ENCODE measurements at places on chromosomes 6 and 20. TPM values are rescaled to one million over a fixed set of nuclear protein-coding genes. Genes with fewer than 3 reads are reported as not detected.

GRCh38 chr6:168273441-168274036 is 46.0 kb downstream of the DACT2 start:
- DNase-seq, result peak; percentile 36

The ATP6V1G2 gene
- 1.6 TPM for total RNA-seq

DNA sequence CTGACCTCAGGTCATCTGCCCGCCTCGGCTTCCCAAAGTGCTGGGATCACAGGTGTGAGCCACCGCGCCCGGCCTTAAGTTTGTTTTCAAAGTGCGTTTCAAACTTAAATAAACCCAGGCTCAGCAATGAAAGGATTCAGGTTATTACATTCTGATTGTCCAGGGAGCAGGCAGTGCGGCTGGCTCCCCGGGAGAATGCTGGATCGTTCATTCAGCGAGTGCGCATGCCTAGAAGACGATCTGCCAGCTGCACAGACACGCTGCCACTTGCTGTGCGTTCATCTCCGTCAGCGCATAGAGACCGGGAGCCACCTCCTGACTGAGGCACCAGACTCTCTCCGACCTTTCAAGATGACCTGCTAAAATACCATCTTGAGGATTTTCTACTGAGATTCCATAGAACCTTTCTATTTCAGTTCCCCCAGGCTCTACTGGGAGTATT is 163.9 kb upstream of the ZNF217 start:
- no peak for DNase-seq

- DNase-seq, result no peak
Measured at GRCh38 chr6:137776786-137777686, 90.0 kb upstream of the TNFAIP3 start.

DNA sequence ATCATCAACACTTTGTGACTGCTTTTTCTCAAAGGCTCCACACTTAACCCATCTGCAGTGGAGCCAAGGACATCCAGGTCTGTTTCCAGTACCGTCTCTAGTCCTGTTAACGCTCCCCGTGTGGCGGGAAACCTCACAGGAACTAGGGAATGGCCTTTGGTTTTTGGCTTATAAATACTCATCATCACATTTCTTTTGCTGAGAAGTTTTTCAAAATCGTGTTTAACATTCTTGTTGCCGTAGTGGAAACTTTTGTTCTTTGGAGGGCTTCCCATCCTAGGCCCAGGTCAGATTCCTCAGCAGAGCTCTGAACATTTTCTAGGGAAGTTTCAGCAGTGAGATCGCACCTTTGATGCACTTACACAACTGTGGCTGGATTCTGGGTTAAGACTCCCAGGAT is 24.6 kb downstream of the DAAM2 start:
- DNase-seq, result no peak

DNA sequence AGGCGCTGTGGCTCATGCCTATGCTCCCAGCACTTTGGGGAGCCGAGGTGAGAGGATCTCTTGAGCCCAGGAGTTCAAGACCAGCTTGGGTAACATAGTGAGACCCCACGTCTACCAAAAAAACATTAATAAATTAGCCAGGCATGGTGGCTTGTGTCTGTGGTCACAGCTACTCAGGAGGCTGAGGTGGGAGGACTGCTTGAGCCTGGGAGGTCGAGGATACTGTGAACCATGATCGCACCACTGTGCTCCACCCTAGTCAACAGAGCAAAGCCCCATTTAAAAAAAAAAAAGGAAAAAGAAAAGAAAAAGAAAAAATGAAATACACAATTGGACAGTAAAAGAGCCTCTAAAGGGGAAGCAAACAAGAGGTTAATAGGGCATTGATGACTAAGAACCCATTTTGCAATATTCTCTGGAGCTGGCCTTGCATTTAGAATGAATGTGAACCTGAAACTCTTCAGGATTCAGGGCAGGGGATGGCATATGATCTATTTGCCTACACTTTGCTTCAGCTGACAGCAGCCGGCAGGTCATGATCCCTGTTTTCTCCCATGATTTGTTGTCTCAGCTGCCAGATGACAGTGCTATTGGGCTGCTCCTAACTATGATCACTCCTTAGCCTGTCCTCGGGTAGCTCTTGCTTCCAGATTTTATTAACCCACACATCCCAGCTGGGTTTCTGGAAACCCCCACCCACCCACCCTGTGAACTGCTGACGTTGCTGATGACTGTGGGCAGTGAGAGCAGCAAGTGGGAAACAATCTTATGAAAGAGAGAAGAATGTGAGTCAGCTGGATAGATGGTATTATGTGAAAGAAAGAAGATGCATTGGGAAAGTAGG is 83.8 kb upstream of the ELOVL5 start:
- no peak for DNase-seq

DNA sequence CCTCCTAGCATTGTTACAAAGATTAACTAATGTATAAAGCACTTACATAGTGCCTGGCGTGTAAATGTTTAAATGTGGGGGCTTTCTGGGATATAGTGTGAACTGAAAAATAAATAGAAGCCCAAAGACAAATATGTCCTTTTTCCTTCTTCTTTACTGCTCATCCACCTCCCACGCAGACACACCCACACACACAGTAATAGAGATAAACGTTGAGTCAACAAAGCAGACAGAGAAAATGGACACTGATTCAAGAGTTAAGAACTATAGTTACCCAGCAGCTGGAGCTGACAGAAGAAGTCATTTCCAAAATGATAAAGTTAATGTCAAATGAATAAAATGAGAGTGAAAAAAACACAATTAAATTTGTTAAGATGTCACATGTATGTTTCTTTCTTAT is 68.3 kb downstream of the FHL5 start:
- no peak for DNase-seq

The FAM83B gene
- 0.16 TPM for total RNA-seq

The FRK gene
- total RNA-seq, result 10.5 TPM

The ANKRD66 gene
- not detected for total RNA-seq

GRCh38 chr6:92459606-92460005 is 959.8 kb downstream of the EPHA7 start:
- DNase-seq, result no peak

DNA sequence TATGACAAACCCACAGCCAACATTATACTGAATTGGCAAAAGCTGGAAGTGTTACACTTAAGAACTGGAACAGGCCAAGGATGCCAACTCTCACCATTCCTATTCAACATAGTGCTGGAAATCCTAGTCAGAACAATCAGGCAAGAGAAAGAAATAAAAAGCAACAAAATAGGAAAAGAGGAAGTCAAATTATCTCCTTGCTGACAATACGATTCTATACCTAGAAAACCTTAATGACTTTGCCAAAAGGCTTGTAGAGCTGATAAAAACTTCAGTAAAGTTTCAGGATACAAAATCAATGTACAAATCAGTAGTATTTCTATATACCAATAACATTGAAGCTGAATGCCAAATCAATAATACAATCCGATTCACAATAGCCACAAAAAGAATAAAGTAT is 32.4 kb downstream of the OR5V1 start:
- DNase-seq, result no peak

- no peak for DNase-seq
Measured at GRCh38 chr20:56202493-56203077, 45.9 kb upstream of the MC3R start.

DNA sequence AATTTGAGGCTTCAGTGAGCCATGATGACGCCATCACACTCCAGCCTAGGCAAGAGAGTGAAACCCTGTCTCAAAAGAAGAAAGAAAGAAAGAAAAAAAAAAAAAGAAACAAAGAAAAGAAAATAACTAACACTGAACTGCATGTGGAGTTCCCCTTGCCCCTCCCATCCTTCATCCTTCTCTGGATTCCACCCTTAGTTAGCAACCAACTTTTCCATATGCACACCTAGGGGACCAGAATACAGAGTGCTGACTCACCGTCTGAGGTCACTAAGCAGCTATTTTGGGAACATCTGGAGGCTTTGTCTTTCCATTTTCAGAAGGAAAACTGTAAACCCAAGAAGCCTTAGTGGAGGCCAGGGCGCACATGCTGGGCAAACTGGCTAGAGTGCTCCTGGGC is 257.4 kb downstream of the MAFB start:
- DNase-seq, result no peak

- DNase-seq, result no peak
Measured at GRCh38 chr20:24417485-24417884, 51.9 kb upstream of the SYNDIG1 start.

- DNase-seq, result no peak
Measured at GRCh38 chr6:118187568-118188164, 280.6 kb downstream of the SLC35F1 start.

GRCh38 chr6:35489995-35490791 is 6.7 kb downstream of the TEAD3 start:
- peak; percentile 70 for DNase-seq

DNA sequence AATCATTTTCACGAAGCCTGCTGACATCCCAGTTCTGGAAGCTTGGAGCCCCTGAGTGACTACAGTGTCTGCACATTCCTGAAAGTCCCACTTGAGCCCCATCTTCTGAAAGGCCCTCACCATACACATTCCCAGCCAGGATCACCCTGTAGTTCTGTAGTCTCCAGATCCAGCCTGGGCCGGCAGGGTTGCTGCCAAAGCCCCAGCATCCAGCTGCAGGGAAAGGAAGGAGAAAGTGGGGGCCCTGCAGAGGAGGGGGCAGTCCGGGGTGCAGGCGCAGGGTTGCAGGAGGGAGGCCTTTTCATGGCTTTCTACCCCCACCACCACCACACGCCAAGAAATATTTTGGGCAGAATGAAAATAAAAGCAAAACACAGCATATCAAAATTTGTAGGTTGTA is 26.0 kb downstream of the MDFI start:
- no peak for DNase-seq

DNA sequence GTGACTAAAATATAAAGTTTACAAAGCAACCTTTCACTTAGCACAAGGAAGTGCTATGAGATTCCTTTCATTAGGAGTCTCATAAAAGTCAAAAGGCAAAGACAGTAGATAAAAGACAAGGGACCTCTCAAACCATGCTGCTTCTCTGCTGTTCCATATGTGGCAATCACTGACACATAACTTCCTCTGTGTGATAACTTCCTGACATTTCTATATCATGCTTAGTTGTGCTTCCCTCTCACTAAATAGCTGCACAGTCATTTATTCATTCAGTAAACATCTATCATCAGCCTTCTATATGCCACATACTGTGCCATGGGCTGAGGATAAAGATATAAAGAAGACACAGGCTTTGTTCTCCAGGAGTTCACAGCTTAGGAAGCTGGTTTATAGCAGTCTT is 214.8 kb upstream of the GRIK2 start:
- DNase-seq, result no peak

GRCh38 chr20:10671221-10671918 is 2.4 kb downstream of the JAG1 start:
- peak; percentile 80 for DNase-seq

DNA sequence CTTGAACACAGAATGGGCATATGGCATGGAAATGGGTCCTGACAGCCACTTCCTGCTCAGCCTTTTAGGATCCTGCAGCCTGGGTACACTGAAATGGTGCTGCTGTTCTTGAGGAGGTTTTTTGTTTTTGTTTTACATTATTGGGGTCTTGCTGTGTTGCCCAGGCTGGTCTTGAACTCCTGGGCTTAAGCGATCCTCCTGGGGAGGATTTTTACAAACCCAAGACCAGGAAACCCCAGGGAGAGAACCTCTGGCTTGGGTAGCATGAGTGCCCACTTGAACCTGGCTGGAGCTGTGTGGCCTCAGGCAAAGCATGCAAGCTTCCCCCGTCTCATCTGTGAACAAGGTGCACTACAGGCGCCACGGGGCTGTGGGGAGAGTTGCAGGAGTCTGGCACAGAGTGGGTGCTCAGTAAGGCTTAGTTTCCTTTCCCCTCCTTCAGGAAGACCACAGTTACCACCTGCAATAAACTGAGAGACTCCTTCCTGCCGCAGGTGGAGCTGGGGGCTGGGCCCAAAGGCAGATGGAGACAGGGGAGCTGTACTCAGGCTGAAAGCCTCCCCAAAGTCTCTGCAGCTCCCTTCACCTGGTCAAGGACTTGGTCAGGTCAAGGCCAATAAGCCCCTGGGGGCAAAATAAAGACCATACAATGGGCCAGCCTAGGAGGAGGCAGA is 1.8 kb downstream of the SLA2 start:
- no peak for DNase-seq

DNA sequence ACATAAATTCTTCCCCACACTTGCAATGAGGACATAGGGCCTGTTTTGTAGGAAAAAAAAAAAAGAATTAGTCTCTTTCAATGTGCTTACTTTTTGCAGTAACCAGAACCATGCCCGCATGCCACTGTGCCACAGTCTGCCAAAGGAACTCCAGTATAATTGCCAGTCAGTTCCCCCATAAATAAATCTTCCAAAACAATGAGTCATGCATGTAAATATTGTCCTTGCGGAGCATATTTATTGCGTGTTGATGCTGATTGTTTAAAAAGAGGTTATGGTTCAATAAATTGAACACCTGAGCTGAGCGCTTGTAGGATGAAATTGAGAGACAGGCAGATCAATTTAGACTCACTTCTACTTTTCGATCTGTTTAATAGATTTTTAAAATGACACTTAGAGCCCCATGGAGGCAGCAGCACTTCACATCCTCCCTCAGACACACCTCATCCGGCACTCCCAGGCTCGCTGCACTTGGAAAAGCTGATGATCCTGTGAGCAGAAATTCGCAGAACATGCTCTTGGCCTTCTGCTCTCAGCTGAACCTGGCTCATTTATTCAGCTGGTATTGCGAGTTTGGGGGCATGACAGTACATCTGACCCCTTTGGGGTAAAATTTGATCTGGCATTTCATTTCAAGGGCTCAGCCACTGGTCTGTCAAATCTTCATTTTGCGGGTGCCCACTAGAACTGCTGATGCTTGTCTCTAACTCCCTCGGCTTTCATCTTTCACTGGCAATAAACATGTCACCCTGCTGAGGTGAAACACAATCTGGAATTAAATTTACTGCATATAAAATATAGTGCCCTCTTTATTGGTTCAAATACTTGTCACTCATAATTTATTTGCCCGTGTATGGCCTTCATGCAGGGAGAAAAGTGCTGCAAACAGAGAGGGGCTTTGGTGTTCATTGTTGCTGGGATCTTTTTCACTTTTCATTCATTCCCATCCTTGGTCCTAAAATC is 371.1 kb upstream of the POU3F2 start:
- no peak for DNase-seq

DNA sequence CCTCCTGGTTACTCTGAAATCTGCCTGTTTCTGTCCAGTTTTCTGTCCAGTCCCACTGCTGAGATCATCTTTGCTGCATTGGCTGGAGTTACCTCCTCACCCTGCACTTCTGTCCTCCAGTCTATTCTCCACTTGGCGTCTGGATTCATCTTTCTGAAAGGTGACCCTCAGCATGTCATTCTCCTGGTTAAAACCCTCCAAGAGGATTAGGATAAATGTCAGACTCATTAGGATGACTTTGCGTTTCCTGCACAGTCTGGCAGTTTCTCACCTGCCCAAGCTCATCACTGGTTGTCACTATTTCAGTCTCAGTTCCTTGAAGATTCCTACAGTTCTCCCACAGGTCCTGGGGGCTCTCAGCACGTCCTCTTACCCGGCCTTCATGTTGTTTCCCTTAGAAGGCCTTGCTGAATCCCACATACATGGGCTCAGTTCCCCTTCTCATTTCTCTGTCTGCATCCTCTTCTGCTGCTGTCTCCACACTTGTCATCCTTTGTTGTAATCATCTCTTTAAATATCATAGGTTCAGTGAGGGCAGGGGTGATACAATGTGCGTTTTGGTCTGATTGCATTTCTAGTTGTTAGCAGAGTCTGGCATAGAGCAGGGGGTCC is 374.8 kb downstream of the QKI start:
- DNase-seq, result no peak

GRCh38 chr20:3367089-3367488 is 40.4 kb downstream of the DNAAF9 start:
- DNase-seq, result no peak

- no peak for DNase-seq
Measured at GRCh38 chr6:73032586-73032985, 192.7 kb downstream of the KHDC1L start.

Data from breast epithelium (tissue), 4 donors.